Endothelial cell (in vitro differentiated cells): ENCODE measurements at places on chromosomes 6 and 20.

DNA sequence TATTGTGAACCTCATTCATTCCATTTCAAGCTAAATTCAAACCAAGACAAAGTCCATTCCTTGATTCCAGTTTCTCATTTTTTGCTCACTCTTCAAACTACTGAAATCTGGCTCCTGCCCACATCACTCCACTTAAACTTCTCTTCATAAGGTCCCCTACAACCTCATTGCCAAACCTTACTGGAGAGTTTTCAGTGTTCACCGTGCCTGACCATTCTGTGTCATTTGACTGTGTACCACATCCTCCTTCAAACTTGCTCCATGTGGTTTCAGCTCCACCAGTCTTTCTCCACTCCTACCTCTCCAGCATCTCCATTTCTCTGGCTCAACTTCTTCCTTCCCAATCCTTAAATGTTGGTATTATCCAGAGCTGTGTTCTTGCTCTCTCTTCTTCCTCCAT, 38.5 kb upstream of the TAB2 start:
- DNase-seq, result no peak

DNA sequence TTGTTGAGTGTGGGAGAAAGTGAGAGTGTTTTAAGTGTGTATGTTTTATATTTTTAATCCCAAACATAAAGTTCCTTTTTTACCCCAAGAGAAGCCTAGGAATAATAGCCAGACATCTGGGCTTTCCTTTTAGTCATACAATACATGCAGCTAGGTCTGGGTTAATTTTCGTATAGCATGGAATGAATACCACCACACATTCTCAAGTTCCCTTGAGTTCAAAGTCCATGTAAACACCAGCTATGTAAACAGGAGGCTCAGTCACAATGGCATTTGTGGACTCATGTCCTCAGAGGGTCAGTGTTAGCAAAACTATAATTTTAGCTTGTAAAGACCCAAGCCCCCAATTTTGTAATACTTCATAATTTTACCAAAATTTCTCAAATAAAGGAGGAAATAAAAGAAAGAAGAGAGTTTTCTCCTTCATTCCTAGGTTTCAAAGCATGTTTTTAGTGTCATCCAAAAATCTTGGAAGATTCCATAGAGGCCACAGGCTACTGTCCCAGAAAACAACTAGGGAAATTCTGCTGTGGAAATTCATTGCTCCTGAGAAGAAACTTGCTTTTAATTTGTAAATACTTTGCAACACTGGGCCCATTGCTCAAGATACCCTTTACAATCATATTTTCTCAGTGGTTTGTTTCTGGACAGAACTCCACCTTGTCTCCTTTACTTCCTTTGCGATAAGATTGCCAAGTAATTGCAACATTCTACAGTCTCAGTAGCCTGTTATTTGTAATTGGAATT, 671.2 kb downstream of the COL12A1 start:
- no peak for DNase-seq

GRCh38 chr6:25946631-25947030, 16.0 kb upstream of the TRIM38 start:
- DNase-seq, result no peak

- no peak for DNase-seq
Observed at GRCh38 chr20:38133680-38134426, 31.2 kb downstream of the TGM2 start.

DNA sequence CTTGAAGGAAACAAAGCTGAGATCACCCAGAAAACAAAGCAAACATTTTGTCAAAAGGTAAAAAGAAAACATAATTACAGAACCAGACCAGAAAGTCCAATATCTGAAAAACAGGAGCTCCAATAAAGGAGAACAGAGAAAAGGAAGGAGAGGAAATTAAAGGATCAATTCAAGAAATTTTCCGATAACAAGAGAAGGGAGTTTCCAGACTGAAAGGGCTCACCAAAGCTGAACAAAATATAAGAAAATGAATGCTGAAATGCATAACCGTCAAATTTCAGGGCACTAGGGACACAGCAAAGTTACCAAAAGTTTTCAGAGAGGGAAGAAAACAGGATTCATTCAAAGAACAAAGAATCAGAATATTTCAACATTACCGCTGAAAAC, 23.9 kb downstream of the ILRUN start:
- no peak for DNase-seq

GRCh38 chr6:3227363-3228045, at the start of gene TUBB2B:
TUBB2B (minus strand) TSS chr6:3227653; CDS start chr6:3227543, 110 bp downstream.
- peak; percentile 75 for DNase-seq

GRCh38 chr6:38803129-38803528, 88.0 kb downstream of the DNAH8 start:
- DNase-seq, result no peak

DNA sequence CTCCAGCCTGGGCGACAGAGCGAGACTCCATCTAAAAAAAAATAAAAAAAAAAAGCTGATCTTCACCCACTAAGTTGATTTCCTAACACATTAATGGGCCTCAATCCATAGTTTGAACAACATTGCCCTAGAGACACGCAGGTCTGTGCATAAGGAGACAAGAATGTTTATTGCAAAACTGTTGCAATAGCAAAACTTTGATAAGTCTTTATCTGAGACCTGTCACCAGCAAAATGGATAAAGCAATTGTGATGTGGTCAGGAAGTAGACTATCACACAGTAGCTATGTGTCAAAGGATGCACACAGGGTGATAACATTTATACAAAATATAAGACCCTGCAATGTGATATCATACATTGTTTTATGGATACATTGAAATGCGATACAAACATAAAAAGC, 4.2 kb upstream of the ITPR3 start:
- no peak for DNase-seq

DNA sequence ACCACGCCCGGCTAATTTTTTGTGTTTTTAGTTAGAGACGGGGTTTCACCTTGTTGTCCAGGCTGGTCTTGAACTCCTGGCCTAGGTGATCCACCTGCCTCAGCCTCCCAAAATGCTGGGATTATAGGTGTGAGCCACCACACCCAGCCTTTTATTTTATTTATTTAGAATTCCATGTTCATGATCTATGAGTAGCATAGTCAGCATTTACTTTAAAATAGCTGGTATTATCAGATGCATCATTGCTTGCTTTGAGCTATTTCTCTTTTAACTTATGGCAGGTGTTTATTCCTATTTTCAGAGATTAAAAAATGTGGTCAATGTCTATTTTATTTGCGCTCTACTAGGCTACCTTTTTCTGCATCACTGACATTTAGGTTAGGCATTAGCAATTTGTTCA, 152.0 kb downstream of the UTRN start:
- DNase-seq, result no peak

GRCh38 chr6:20661721-20662120, 127.5 kb downstream of the CDKAL1 start:
- DNase-seq, result no peak

- peak; percentile 27 for DNase-seq
Observed at GRCh38 chr6:161618831-161619454, 345.1 kb upstream of the AGPAT4 start.

DNA sequence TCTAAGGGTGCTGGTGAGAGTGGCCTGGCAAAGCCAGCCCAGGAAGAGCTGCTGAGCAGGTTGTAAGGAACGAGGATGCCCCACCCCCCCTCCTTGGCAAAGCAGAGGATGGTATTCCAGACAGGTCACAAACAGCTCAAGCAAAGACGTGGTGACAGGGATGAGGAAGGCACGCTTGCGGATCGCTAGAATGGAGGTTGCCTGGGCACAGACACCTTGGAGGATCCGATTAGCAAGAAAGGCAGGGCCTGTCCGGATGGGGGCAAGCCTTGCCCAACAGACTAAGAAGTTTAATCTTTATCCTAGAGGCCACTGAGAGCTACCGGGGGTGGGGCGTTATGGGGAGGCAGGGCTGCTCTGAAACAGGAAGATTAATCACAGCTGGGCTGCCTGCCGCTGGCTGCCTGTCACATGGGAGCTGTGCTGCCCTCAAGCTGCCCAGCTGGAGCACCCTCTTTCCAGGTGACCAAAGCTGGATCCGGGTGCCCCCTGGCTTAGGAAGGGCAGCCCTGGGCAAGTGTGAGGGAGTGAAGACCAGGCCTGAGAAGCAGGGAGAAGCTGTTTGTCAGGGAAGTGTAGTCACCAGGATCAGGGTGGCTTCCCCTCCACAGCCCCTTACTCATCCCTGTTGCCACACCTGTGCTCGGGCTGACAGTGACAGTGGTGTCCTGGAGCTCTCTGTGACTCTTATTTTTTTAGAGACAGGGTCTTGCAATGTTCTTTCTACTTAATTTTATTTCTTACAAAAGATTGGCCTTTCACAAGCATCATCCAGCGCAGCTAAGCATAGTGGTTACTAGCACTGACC, 9.1 kb upstream of the MAPK13 start:
- no peak for DNase-seq

DNA sequence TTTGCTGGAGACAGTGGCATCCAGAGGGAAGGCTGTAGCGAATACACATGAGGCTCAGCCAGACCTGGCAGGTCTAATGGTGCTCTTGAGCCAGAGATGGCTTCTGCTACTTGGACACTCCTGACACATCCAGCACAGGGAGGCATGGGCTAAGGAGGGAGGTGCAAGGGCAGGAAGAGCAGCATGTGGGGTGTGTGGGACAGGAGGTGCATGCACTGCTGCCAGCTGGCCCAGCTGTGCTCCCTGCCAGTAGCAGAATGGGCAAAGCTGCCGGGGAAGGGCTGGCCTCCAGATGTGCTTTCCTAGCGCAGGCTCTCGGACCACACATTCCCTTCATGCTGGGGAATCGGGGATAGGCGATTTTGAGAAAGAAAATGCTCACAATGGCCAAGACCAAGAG, 309.2 kb downstream of the CDC5L start:
- DNase-seq, result no peak

DNA sequence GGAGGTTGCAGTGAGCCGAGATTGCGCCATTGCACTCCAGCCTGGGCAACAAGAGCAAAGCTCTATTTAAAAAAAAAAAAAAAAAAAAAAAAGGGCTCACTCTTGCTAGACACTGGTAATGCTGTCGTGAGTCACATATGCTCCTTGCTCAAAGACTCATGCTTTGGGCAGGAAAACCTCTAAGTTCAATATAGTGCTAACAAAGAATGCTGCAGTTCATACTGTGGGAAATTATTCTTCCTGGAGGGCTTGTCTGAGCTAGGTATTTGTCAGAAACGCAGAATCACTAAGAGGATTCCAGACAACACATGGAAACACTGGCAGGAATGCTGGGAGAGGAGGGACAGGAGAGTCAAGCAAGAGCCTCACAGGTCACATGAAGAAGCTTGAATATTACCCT, 2.3 kb upstream of the LYRM2 start:
- no peak for DNase-seq

DNA sequence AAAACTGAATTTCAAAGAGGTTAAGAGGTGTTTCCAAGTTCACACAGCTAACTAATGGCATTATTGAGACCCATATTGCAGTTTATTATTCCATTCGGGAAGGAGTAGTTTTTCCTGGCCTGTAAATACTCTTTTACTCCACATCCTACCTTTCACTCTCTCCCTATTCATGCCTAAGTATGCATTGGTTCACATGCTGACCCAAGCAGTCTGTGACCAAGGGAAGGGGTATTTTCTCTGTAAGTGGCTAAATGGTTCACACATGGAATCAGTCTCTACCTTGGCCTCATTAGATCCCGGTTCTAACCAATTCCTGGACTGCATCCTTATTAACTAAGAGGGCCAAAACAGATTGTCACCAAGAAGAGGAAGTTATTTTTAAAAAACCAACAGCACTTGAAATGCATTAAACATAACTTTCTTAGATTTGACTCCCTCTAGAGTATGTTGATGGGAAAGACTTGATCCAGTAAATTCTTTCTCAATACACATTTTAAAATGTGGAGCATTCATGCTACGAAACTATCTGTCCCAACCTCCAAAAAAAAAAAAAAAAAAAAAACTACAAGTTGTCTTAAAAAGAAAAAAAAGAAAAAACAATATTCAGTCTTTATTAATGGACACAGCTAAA, 17.8 kb upstream of the RSPO3 start:
- DNase-seq, result no peak

DNA sequence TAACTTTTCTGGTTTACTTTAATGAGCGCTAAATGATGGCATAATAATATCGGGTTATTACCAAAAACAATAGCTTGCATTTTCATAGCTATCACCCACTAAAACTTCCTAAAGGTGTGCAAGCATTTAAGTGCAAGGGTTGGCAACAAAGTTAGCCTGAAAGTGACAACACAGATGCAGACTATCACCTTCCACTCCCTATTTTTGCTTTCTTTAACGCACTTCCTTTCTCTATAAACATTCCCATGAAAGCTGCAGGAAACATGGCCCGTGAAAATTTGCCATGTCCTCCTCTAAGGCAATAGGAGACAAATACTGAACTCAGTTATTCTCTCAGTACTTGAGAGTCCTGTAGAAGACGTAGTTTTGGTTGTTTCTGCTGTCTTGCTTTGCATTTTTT, 2.7 kb downstream of the MYCT1 start:
- DNase-seq, result no peak

DNA sequence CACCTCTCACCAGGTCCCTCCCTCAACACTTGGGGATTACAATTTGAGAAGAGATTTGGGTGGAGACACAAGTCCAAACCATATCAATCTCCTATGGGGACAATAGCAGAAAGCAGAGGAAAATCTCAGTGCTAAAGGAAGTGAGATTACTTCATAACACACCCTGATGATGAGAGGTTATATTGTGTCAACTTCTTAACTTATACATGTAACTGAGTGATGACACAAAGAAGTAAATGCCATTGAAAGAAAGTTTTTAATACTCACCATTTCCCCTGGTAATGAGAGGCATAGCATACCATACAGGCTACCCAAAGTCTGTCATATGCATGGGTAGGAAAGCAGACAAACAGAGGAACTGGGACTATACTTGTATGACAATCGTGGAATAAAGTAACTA, 137.2 kb downstream of the MMUT start:
- no peak for DNase-seq

DNA sequence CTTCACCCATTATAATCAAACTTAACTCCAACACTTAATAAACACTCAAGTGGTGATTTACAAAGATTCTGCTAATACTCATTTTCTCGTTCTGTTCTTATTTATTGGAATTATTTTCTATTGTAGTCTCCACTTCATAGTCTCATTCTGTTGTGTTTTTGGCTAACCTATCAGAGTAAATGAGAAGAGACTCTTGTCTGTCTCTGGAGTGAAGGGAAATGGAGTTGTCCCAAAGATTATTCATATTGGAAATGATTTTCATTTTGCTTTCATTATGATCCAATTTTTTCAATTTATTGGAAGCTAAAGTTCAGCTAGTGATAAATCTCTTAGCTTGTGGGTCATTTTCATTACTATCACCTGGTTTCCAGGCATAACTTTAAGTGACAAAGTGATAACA, 454.9 kb upstream of the JAG1 start:
- no peak for DNase-seq

DNA sequence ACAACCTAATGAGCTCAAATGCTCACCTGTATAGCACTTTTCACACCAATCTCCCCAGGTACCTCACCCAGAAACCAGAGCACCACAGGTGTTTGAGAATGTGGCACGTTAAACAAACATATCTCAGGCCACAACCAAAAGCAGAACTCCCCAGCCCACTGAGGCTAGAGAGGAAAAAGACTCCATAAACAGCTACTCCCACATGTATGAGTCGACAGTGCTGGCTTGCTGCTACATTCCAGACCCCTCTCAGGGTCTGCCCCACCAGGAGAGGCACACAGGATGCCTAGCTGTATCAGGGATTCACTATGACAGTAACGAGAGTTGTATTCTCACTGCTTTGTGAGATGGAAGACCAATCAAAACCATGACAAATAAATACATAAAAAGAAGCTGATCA, 242.6 kb upstream of the ARID1B start:
- no peak for DNase-seq

- no peak for DNase-seq
Observed at GRCh38 chr6:40517654-40518053, 69.5 kb downstream of the LRFN2 start.

GRCh38 chr6:110609101-110609500, 132.7 kb upstream of the SLC22A16 start:
- no peak for DNase-seq

- DNase-seq, result peak; percentile 90
Observed at GRCh38 chr6:73675466-73676098, 20.4 kb upstream of the CD109 start.
